ENCODE measurements at places on chromosomes 12 and 14.
A peak's percentile ranks its signal among the peaks of the same experiment; 100 is the strongest.

DNA sequence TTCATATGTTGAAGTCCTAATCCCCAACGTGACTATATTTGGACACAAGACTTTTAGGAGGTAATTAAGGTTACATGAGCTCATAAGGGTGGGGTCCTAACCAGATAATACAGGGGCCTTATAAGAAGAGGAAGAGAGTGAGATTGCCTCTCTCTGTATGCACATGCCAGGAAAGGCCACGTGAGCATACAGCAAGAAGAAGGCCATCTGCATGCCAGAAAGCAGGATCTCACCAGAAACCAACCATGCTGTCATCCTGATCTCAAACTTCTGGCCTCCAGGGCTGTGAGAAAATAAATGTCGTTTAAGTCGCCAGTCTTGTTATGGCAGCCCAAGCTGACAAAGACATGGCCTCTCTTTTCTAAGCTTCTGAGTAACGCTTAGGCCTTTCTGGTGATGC lies 69.0 kb upstream of the GPHB5 start:
- DNase-seq, result peak; percentile 12

DNA sequence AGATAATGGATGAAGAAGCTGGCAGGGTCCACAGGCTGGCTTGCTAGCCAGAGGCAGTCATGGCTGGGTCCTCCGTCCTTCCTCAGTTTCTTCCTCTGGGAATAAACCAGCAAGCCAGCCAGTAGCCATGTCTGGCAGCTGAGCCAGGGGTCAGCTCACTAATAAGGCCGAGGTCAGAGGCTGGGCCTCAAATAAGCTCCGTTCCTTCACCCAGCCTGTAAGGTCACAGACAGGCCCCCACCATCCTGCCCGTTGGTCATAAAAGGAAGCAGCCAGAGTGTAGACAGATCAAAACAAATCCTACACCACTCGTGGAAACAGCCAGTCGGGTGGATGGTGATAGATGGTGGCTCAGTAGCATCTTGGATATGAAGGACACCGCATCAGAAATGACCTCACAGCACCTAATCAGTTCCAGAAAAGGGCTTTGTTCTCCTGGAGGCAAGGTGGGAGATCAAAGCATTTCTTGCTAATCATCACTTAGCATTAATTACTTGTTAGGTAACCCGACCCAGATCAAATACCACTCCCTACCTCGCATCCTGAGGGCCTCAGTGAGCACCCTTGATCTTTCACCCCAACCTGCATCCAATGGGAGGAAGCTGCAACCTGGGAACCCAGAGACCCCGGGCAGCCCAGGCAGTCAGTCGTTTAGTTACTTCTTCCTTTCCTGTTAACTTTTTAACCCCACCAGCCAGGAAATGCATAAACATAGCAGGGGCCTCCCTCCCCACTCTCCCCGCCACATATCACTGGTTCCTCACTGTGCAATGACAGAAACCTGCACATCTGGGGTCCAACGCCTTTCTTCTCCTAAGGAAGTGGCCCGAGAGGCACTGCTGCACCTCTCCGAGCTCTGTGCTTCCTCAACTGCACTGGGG lies 90.2 kb downstream of the KDM2B start:
- DNase-seq, result no peak

GRCh38 chr12:76895796-76896195 lies 17.0 kb upstream of the CSRP2 start:
- no peak for DNase-seq

GRCh38 chr12:25034676-25035075 lies 85.8 kb upstream of the BCAT1 start:
- DNase-seq, result no peak

- no peak for DNase-seq
Measured at GRCh38 chr12:89566615-89567014, 40.8 kb upstream of the POC1B start.

GRCh38 chr14:50025776-50026175 lies 90.6 kb downstream of the VCPKMT start:
- peak; percentile 44 for DNase-seq

- DNase-seq, result no peak
Measured at GRCh38 chr12:109808876-109809646, 24.1 kb downstream of the TRPV4 start.

- no peak for DNase-seq
Measured at GRCh38 chr12:87338681-87339080, 690.5 kb downstream of the C12orf50 start.

- peak; percentile 22 for DNase-seq
Measured at GRCh38 chr14:77141214-77142004, at the start of gene ZDHHC22. Gene ZDHHC22 (minus strand): TSS chr14:77141791. CDS start chr14:77139738, 2,053 bp downstream.

DNA sequence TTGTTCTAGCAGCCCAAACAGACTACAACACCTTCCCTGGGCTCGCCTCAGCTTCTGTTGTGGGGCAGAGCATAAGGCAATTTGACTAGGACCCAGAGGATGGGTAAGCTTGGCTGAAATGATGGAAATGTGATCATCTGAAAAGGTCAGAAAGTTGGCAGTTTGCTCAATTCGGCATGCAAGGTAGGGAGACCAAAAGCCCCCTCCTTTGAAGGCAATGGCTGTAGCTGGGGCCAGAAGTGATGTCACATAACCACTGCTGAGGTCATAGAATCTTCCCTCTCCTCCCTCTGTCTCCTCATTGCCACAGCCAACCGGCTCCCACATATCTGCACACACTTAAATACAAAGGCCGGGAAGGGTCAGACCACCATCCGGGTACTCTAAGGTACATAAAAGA lies at the start of gene TPPP2:
TSS of gene TPPP2 (plus strand) at position 301 of the 400 bp plus-strand sequence. CDS start 365 bp downstream, outside the sequence.
- DNase-seq, result no peak

DNA sequence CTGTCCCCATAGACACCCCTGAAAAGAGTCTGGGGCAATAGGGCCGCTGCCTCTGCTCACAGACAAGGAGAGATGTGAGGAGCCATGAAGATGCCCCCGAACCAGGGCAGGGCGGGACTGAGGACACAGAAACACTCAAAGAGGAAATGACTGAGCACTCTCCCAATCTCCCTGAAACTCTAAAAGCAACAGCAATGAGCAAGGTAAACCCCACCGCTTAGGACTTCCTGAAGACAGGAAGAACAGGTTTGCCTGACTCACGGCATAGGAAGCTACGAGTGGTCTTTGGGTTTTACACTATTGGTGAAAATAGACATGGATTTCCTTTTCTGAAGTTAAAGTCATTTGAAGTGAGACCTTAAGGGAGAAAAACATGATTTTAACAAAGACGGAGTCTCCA lies 32.5 kb downstream of the STX2 start:
- DNase-seq, result no peak

DNA sequence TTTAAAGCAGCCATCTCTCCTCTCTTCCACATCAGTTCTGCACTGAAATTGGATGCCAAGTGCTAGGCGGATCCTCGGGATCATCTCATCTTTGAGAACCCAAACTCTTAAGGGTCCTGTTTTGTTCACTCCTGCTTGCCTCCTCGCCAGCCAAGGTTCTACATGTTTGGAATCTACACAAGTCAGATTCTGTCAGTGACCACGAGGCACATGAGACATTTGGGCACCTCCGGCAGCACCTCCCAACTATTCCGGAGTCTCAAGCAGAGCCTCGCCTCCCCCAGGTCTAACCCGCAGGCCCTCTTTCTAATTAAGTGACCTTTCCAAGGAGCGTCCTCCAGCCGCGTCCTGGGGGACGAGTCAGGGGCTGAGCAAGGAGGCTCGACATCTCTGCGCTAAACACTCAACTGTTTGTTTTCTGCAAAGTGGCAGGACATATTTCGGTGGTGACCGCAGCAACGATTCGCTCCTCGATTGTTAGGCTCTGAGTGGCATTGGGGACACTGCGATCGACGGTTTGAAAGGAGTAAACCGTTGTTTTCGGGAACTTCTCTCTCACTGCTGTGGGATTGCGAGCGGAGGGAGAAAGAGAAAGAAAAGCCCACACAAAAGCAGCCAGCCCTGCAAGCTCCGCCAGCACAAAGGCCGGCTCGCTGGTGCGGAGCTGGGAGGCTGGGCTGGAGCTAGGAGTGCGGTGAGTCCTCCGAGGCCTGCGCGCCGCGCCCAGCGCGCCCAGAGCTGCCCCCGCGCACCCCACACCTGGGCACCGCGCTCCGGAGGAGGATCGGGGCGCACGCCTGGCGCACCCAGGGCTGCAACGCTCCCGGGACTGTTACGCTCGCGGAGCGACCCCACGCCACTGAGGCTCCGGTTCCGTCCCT lies 640 bp downstream of the ARMH4 start:
- DNase-seq, result peak; percentile 34

DNA sequence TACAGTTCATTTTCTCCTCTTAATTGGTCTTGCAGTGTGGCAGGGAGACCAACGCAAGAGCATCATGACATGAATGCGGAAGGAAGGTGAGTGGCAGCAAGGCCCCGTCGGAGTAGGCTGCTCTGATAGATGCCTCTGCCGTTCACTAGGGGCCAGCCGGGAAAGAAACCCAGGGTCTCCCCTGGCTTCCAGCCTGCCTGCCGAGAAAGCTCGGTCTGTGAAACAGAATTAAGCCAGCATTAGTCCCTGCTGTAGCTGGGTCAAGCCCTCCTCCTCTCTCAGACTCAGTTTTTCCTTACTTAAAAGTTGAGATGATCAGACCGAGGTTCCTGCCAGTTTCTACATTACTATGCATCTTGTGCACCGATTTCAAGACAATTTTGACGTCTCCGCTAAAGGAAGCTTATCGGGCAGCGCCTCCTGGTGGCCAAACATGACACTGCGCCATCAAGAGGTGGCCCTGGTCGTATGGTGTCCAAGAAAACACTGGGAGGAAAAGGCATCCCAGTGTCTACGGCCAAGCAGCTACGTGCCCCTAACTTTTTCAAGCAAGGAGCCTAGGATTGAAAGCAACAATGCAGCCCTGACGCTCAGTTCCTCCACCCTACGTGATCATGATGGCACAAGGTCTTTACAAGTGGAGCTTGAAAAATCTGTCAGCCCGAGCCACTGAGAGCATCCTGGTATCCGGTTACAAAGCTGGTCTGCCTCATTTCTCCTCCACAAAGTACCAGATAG lies 131.6 kb downstream of the KSR2 start:
- DNase-seq, result peak; percentile 75

DNA sequence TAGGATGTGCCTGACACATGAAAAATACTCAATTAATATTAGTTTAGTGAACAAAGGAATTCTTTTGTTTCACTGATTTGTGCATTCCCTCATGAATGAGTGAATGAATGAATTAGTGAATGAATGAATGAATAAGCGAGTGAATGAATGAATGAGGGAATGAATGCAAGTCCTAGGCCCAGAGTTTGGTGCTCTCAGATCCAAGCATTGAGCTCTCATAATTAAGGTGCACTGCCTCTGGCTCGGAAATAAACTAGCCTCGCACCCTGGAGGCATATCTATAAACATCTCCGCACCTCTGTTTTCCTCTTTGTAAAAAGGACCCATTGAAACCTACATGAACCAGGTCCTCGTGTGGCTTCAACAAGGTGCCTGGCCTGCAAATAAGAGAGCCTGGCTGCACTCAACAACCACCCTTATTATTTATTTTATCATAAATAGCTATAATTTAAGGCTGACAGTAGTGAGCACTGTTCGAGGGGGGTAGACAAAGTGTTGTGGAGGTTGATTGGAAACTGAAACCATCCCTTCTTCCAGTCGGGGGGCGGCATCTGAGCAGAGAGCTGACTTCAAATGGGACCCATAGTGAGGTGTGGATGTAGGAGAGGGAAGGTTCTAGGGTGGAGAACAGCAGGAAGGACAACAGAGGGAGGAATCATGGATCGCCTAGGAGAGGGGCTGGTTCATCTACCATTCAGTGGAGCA lies 316.8 kb downstream of the BCL11B start:
- no peak for DNase-seq

DNA sequence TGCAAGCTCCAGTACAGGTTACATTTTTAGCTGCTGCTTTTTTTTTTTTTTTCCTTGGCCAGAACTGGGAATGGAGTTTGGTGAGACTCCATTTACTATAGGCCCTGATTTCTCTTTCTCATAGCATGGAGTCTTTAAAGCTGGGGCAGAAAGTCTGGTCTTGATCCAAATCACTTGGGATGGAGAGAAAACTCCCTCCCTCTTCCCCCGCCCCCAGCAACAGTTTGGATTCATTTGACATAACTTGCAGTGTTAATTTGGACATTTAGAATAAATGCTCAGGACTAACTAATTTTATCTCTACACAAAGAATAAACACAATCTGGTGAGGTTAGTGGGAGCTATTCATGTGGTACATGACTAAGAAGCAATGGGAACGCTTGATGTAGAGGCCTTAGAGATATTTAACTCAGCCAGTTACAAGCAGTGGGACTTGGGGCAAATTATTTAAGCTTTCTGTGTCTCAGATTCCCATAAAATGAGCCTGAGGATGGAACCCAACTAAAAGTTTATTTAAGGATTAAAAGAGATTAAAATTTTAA lies 107.3 kb upstream of the ARHGAP5 start:
- DNase-seq, result no peak

DNA sequence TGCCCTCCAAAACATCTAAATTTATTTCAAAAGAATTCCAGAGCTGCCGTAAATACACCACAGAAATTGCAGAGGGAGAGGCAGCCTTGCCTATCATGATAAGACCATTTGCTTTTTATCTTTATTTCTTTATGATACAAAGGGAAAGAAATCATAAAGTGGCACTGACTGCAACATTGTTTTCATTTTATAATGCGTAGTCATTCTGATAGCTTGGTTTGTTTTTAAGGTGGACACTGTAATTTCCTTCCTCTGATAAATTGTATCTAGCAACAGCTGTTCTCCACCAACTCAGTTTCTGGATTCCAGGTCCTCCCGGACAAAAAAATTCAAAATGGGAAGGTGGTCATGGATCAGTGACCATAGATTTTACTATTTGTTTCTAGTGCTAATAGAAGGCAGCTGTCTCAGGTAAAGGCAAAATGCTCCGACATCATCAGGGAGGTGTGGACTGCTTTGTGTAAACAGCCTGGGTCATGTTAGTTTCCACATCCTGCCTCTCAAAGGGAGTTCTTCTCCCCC lies 623 bp upstream of the TSPAN8 start:
- DNase-seq, result no peak

GRCh38 chr14:104268725-104269436 lies 130.5 kb downstream of the KIF26A start:
- DNase-seq, result no peak

DNA sequence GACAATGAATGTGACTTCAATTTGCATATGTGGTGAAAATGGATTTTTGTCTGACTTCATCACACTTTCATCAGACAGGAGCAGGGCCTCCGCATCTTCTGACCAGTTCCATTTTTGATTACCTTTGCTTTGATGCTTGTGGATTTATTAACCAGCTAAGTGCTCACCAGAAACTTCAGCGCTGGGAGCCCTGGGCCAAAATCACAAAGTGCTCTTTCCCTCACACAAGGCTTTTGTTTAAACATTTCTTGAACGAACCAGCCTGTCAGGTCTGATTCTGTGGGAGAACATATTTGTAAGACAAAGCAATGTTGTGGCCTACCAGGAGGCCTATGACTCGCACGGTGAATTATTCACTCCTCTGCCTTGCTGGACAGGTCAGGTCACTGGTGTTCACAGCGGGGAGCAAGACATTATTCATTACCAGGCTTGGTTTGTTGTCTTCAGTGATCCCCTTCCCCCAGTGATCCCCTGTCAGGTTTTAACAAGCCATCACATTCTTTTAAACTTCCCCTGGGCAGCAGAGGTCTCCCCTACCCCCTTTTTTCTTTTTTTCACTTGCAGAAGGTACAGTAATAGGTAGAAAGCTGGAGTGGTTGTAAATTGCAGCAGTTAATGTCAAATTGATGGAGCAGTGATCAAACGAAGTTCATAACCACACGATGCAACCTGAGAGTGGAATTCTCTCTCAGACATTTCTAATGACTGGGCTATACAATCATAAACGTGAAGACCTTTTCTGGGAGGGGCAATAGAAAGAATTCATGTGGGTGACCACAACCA lies 167.5 kb upstream of the PRICKLE1 start:
- DNase-seq, result peak; percentile 95
